ENCODE measurements at places on chromosomes 1 and 21. TPM values are rescaled to one million over a fixed set of nuclear protein-coding genes. Genes with fewer than 3 reads are reported as not detected.

CENPS gene
- total RNA-seq = 14.7 TPM

ILDR2 gene
- total RNA-seq = 0.43 TPM

SPATA17 gene
- total RNA-seq = 0.86 TPM

LAD1 gene
- not detected for total RNA-seq

NBPF6 gene
- total RNA-seq = not detected

SUSD4 gene
- total RNA-seq = not detected

ARHGEF11 gene
- total RNA-seq = 35.8 TPM

AKR7A3 gene
- 0.43 TPM for total RNA-seq

OLFM3 gene
- total RNA-seq = not detected

MROH9 gene
- under 0.01 TPM for total RNA-seq

CCDC181 gene
- 0.86 TPM for total RNA-seq

TRNP1 gene
- total RNA-seq = 13.2 TPM

CELA2A gene
- not detected for total RNA-seq

RPE65 gene
- not detected for total RNA-seq

INKA2 gene
- total RNA-seq = 4.5 TPM

UQCRH gene
- 249 TPM for total RNA-seq

NEGR1 gene
- total RNA-seq = 13.8 TPM

TPTE gene
- total RNA-seq = 0.43 TPM

TAS1R1 gene
- under 0.01 TPM for total RNA-seq

NPPA gene
- total RNA-seq = not detected

F13B gene
- total RNA-seq = not detected

TRIM45 gene
- total RNA-seq = 1.7 TPM

FBLIM1 gene
- 188 TPM for total RNA-seq

REN gene
- total RNA-seq = 4.3 TPM

CACNA1S gene
- not detected for total RNA-seq

IVL gene
- total RNA-seq = not detected

NT5C1A gene
- total RNA-seq = not detected

PPIAL4G gene
- not detected for total RNA-seq

LAPTM5 gene
- not detected for total RNA-seq

BMP8A gene
- 1.7 TPM for total RNA-seq

DENND2C gene
- total RNA-seq = 3.2 TPM

CYYR1 gene
- not detected for total RNA-seq

ZC3H12A gene
- total RNA-seq = 21.6 TPM

TSPEAR gene
- total RNA-seq = not detected

GNPAT gene
- 53.1 TPM for total RNA-seq

NCF2 gene
- not detected for total RNA-seq

PIGM gene
- 6.0 TPM for total RNA-seq

ACTL8 gene
- not detected for total RNA-seq

ACKR1 gene
- not detected for total RNA-seq

CLDN17 gene
- total RNA-seq = not detected

ARHGAP30 gene
- not detected for total RNA-seq

TMEM269 gene
- total RNA-seq = under 0.01 TPM
